Stimulated activated CD4-positive, alpha-beta T cell treated with anti-CD3 and anti-CD28 coated beads, Interleukin-15, amount 100 ng/mL, for 1 hour (primary cell): ENCODE measurements at places on chromosomes 6 and 20.

GRCh38 chr6:151422981-151423380 is 28.9 kb downstream of the RMND1 start:
- DNase-seq: no peak

GRCh38 chr20:54152227-54153040 is 21.4 kb downstream of the CYP24A1 start:
- DNase-seq: no peak

GRCh38 chr6:121849477-121849876 is 414.0 kb downstream of the GJA1 start:
- DNase-seq: no peak

- no peak for DNase-seq
These were observed 438.4 kb upstream of the FLRT3 start for GRCh38 chr20:14775778-14776177.

GRCh38 chr6:143998686-143999085 is 9.4 kb downstream of the PLAGL1 start:
- DNase-seq: no peak

- DNase-seq: no peak
These were observed 51.9 kb upstream of the EDN1 start for GRCh38 chr6:12238219-12238618.

GRCh38 chr6:111070105-111071005 is 16.9 kb upstream of the SLC16A10 start:
- no peak for DNase-seq

GRCh38 chr20:52652271-52652670 is 319.9 kb upstream of the TSHZ2 start:
- no peak for DNase-seq

- DNase-seq: no peak
These were observed 131.6 kb downstream of the KIF16B start for GRCh38 chr20:16441546-16442164.

DNA sequence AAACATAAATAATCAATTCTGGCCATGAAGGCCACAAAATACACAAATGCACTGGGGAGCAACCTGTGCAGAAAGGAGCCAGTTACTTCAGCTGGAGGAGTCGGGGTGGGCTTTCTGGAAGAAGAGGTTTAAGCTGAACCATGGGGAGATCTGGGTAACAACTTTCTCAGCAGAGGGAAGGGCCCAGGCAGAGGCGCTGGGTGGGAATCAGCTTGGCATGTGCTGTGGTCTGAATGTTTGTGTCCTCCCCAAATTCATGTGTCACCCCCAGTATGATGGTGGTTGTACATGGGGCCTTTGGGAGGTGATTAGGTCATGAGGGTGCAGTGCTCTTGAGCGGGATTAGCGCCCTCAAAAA is 107.9 kb downstream of the SYCP2 start:
- DNase-seq: no peak

DNA sequence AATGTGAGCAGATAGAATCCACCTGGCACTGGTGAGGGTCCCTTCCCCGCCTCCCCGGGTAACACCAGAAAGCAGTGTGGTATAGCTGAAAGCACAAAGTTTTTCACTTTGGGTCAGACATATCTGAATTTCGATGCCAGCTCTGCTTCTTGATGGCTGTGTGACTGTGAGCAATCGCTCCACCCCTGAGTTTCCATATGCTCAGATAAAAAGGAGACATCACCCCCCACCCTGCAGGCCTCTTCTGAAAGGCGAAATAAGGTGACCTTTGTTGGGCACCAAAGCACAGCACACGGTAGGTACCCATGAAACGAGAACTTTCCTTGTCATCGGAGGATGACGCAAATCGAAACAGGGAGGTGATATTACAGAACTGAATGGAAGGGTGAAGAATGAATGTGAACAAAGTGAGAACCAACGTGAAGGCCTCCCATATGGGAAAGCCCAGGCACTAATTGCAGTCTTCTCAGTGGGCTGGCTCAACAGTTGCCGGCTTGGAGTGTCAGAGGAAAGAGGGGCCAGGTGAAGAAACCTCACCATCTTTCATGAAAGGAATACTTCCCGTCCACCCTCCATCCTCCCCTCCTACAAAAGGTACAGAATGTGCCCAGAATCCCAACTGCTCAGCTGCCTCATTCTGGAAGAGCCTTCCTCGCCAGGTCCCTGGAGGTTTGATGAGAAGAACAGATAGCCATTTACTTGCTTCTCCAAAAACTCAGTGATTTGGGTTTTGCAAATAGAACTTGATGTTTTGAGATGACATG is 61.8 kb downstream of the NFATC2 start:
- peak; percentile 36 for DNase-seq

- no peak for DNase-seq
These were observed 98.9 kb downstream of the BCKDHB start for GRCh38 chr6:80205404-80205803.

- DNase-seq: no peak
These were observed 52.8 kb upstream of the SRSF6 start for GRCh38 chr20:43404878-43405277.

DNA sequence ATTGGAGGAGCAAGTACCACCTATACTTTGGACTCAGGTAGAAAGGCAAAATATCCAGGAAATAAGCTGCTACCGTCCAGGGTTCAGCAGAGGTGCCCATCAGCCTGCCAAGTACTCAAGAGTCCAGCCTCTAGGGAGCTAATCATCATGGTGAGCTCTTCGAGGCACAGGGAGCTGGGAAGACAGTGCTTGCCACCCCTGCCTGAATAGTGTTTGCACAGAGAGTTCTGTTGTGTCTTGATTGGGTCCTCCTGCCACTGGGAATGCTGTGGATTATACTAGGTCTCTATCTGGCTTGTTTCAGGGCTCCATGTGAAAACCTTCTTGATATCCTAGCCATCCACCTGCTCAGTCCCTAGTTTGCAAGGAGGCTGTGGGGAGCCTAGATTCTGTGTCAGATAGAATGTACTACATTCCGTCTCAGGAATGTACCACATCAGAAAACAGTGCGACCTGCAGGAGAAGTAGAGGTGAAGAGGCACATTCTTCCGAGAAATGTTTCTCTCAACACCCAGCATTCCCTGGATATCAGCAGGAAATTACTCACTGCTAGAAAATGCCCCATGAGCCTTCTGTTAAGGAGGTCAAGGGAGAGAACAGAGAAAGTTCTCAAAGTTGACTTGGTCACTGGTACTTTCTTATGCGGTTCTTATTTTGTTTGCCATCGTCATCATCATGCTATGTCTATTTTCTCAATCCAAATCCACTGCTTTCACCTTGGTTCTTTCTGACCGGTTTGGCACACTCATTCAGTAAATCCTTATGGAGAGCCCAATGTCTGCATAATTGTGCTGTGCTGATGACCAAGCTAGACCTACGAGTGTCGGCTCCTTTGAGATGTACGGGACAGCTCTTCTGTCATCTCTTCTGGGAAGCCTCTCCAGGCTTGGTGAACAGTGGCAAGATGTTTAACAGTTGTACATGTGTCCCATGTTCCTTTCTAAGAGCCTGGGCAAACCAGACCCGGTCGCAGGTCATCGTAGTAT is 30.7 kb downstream of the PTPN1 start:
- no peak for DNase-seq

DNA sequence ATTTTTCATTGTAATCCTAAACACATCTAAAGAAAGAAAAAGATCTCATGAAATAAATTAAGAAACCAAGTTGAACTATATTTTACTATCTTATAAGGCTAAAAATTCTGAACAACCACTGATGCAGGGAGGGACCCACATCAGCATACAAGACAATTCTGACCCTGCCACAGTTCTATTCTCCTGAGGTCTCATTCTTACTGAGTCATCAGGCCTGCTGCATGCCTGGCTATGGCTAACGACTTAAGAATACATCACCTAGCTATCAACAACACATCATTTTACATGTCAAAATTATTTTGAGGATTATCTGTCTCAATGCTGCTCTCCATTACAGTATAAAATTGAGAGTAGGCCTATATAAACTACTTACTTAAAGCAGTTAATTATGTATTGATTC is 52.9 kb downstream of the FBXL4 start:
- DNase-seq: no peak

DNA sequence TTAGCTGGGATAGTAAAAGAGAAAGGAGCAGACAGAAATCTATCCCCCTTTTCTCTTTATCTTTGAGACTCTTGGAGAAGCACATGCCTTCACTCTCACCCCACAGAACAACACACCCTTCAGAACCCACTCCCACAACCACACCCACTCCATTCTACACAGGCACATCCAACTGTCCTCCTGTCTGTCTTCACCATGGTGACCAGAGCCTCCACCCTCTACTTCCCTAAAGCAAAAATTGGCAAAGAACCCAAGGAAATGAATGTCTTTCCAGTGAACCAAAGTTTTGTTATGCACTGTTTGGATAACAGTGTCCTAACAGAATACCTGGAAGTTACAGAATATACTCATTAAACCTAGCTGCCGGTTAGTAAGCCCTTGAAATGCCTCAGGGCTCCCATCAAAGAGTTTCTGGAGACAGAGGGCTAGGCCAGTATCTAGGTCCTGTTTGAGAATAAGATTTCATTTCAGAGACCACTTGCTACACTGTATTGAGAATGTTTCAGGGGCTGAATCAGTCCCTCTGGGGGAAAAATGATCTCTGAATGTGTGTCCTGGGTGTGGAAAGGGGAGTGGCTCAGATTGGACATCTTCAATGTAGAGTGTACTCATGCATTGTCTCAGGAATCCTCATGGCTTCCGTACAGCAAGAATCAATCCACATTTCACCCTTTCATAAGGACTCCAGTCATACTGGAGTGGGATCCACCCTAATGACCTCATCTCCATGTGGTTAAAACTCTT is 101.1 kb downstream of the LY86 start:
- no peak for DNase-seq

GRCh38 chr20:37314617-37315016 is 25.2 kb downstream of the MANBAL start:
- DNase-seq: no peak

DNA sequence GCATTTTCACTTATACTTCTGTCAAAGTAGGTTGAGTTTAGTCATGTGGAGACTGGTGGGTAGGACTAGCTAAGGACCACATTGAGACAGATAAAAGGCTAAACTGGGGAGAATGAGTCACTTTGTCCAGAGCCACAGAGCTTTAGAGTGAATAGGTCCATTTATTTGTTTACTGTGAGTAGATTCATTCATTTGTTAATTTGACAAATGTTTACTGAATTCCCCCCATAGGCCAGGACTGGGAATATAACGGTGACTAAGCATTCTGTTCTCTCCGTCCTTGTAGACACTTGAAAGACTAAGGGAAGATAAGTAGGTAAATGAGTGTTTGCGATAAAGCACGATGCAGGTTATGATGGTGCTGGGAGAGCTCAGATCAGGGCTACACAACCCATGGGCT is 699.7 kb upstream of the ID4 start:
- DNase-seq: no peak

GRCh38 chr6:166344240-166344639 is 1.9 kb upstream of the SFT2D1 start:
- DNase-seq: no peak

- no peak for DNase-seq
These were observed 67.7 kb downstream of the KIF6 start for GRCh38 chr6:39657355-39658135.

DNA sequence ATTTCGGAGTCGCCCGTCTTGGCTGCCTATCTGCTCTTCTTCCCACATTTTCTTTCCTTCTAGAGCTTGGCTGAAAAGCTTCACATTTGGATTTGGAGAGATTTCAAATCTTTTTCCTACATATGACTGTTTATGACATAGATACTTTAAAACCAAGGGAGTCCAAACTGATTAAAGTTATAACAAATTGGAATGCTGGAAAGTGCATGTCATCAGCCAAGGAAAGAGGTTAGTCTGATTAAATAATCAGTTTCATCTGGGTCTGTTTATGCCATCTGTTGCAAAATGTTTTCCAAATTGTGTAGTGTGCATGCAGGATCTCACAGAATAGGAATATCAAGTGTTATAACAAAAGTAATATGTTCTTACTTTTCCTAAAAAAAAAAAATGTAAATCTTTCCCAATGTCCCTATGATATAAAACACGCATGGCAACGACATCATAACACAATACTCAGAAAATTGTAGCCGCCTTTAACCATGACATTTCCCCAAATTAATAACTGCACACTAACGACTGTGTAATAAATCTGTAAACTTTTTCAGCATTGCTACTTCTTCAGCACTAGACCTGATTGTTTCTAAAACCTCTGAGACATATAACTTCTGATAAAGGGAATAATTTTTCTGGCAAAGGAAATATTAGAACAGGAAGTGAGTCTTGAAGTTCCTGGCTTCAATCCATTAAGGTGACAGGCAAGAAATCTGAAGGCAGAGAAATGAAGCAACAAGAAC is 230.2 kb upstream of the FOXQ1 start:
- DNase-seq: no peak

DNA sequence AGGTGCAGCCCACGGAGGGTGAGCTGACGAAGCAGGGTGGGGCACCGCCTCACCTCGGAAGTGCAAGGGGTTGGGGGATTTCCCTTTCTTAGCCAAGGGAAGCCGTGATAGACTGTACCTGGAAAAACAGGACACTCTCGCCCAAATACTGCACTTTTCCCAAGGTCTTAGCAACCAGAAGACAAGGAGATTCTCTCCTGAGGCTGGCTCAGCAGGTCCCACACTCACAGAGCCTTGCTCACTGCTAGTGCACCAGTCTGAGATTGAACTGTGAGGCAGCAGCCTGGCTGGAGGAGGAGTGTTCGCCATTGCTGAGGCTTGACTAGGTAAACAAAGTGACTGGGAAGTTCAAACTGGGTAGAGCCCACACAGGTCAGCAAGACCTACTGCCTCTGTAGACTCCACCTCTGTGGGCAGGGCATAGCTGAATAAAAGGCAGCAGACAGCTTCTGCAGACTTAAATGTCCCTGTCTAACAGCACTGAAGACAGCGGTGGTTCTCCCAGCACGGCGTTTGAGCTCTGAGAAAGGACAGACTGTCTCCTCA is 28.0 kb downstream of the SYNE1 start:
- no peak for DNase-seq

DNA sequence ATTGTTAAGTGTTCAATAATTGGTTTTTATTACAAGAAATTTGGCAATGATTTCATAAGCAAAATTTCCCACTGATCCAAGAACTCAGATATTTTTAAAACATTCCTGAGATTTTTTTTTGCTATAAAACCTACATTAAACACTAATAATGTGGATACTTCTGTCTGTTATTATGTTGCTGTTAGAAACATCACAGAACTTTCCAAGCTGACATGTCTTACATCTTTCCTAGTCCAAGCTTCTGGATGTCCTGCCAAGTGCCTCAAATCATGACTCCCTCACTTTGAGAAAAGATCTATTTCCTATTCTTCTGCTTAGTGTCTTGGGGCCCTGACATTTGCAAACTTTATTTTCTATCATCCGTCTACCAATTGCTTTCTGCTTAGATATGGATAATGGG is 110.8 kb downstream of the RFPL4B start:
- DNase-seq: no peak
